ENCODE measurements at places on chromosomes 7 and 10.
A peak's percentile ranks its signal among the peaks of the same experiment; 100 is the strongest.

- no peak for DNase-seq
Measured at GRCh38 chr10:3625959-3626751, 158.9 kb downstream of the KLF6 start.

GRCh38 chr7:16648551-16648950 is 2.6 kb downstream of the BZW2 start:
- no peak for DNase-seq

GRCh38 chr10:50514995-50515394 is 108.8 kb downstream of the SGMS1 start:
- DNase-seq, result no peak

DNA sequence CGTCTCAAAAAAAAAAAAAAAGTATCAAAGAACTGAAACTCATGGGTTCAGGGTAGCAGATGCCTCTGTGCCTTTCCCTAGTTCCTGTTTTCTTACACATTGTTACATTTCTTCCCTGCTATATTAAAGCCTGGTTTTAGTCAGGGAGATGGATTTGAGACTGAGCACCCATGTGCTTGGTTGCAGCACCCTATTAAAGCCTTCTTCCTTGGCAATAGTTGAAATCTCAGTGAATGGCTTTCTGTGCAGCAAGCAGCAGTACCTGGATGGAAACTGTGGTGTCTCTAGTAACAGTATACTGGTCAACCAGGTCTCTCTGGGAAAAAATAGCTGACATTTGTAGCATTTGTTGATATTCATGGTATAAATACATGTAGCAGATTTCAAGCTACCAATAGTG is 331.1 kb downstream of the ANKRD30A start:
- no peak for DNase-seq

DNA sequence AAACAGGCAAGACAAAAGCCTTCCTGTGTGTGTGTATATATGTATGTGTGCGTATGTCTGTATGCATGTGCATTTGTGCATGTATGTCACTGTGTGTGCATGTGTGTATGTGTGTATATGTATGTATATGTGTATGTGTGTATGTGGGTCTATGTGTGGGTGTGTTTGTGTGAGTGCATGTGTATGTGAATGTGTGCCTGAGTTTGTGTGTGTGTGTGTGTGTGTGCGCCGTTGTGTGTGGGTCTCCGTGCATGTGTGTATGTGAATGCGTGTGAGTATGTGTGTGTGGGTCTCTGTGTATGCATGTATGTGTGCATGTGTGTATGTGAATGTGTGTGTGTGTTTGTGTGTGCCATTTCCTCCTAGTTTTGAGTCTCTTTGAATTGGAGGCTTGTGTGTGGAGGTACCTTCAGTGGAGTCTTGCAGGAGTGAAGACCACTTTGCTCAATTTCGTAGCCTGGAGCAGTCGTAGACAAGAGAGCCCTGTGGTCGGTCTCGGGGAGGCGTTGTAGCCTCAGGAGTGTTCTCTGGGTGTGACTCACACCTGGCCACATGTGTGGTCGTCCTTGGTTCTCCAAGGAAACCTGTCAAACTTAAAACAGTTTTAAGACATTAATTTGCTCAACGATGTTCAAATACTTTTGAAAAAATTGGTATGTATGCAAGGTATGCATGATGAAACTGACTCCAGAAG is 28.1 kb downstream of the INPP5A start:
- no peak for DNase-seq

DNA sequence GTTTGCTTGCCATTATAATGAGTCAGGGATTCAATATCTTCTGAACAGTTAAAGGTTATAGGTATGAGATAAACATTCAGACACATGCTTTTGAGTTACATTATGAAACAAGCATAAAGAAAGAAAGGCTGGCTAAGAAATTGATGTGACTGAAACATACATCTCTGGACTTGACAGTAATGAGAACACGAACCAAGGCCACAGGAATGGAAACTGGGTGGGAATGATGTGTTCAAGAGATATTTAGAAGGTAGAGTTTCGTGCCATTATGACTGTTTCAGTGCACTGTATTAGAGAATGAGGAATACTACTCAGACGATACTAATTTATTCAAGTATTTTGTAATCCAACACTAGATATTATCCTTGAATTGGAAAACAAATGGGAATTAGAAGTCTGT is 332.1 kb upstream of the MAGI2 start:
- no peak for DNase-seq

- DNase-seq, result no peak
Measured at GRCh38 chr7:124779620-124780019, 14.0 kb upstream of the GPR37 start.

GRCh38 chr10:70477661-70478162 is 855 bp upstream of the PALD1 start:
- no peak for DNase-seq

DNA sequence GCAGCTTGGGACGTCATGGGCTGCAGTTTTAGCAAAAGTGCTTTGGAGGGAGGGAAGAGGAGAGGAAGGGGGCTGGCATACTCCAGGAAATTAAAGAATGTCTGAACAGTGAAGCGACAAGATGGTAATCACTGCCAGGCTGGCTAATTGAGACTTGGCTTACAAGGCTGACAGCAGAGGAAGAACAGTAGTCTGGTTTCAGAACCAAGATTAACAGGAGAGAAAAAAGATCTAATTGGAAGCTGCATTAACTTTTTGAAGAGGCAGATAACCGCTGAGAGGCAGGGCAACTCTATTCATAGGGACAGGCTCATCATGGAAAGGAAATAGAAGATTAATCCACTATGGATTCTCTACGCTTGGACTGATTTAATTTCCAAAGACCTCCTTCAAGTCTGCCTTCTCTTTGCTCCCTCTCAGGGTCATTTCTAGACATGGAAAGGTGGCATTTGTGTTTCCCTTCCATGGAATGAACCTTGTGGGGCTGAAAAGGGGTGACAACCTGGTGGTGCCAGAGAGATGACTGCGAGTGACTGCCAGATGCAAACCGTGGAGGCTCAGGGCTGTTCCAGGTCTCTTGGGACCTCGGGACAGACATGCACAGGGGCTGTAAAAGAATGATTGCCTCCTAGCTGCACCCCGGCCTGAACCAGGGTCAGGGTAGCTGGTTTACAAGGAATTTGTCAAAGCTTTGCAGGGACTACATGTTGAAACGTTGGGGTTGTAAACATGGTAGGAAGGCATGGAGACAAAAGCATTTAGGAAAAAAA is 210.2 kb upstream of the NPY start:
- DNase-seq, result no peak

GRCh38 chr10:103054621-103055020 is 136.5 kb downstream of the CNNM2 start:
- no peak for DNase-seq

- no peak for DNase-seq
Measured at GRCh38 chr10:14476006-14476405, 145.3 kb upstream of the FRMD4A start.

DNA sequence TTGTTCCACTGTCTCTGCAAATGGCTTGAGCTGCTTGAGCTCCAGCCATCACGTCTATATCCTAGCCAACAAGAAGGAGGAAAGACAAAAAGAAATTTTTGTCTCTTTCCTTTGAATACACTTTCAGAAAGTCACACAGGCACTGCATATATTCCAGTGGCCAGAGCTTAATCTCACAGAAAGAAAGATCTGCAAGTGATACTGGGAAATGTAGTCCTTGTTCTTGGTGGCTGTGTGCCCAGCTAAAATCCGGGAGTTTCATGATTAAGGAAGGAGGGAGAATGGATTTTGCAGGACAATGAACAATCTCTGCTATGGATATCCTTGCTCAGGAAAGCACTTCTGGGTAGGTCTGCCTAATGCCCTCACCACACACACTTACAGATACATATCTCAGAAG is 19.5 kb upstream of the DLG5 start:
- no peak for DNase-seq

GRCh38 chr10:24556750-24557742 is 166.6 kb downstream of the ARHGAP21 start:
- peak; percentile 70 for DNase-seq

DNA sequence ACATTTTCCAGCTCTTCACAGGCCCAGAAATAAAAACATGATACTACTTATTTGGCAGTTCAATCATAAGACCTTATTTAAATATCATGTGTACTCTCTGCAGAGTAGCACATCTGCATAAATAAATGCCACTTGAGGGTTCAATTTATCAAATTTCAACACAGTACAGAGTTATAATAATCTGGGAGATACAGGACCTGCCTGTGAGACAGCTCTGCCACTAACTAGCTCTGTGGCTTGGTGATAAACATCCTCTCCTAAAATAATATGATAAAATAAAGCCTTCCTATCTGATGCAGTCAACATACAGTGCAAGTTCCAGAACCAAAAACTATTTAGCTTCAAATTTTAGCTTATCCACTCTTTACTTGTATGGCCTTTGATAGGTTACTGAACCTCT is 90.9 kb upstream of the GATAD1 start:
- DNase-seq, result no peak

GRCh38 chr10:98620503-98620902 is 173.8 kb upstream of the HPS1 start:
- peak; percentile 30 for DNase-seq

DNA sequence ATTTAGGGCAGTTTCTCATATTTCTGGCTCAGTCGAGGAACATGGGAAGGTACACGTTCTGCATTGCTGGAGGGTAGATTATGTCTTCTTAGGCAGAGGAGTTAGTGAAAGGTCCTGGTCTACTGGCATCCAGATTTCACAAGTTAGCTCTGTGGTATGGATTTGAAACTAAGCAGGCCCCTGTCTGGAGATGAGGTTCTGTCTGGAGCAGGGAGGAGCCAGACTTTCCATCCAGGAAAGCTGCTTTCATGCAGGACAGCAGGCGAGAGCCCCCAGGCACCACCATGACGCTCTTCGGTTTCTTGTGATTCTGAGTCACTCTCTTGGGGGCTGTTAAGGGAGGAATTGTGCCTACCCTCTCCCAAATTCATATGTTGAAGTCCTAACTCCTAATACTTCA is 184.3 kb downstream of the KIAA1217 start:
- DNase-seq, result no peak

GRCh38 chr7:22433710-22434460 is 66.1 kb downstream of the STEAP1B start:
- DNase-seq, result peak; percentile 87

GRCh38 chr10:44965651-44966097 is 6.1 kb downstream of the RASSF4 start:
- DNase-seq, result no peak

DNA sequence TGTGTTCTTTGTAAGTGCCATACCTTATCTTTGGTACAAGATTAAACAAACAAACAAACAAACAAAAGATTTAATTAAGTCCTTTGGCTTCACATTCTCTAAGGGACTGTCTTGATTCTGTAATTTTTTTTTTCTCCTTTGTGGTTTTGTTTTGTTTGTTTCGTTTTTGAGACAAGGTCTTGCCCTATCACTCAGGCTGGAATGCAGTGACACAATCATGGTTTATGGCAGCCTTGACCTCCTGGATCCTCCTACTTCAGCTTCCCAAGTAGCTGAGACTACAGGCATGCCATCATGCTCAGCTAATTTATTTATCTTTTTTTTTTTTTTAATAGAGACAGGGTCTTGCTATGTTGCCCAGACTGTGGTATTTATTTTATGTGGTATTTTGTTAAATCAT is 165.8 kb downstream of the LRRC4 start:
- no peak for DNase-seq

- DNase-seq, result no peak
Measured at GRCh38 chr10:111973306-111973705, 210.3 kb downstream of the GPAM start.

DNA sequence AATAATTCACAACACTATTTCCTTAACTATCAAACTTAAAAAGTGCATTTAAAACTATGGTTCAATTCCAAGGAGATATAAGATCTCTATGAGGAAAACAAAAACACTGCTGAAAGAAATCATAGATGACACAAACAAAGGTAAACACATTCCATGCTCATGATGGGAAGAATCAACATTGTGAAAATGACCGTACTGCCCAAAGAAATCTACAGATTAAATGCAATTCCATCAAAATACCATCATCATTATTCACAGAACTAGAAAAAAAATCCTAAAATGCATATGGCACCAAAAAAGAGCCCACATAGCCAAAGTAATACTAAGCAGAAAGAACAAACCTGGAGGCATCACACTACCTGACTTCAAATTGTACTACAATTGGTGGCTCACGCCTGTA is 159.9 kb upstream of the EEPD1 start:
- DNase-seq, result no peak
